Stimulated activated CD8-positive, alpha-beta memory T cell treated with anti-CD3 and anti-CD28 coated beads, Interleukin-2, amount 100 ng/mL, for 48 hours (primary cell): ENCODE measurements at places on chromosomes 4 and X.

DNA sequence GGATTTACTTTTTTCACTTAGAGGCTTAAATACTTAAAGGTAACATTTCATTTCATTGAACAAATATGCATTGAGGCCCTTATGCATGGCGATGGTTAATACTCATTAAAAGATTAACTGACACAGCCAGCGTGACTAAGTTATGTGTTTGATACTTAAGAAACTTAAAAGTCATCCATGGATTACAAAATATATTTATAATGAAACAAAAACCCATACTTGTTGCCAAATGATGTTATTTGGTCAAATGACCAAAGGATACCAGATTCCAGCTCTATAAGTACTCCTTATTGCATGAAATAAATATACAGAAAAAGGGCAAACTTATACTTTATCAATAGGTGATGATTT, 26.7 kb downstream of the ZNF330 start:
- no peak for DNase-seq

DNA sequence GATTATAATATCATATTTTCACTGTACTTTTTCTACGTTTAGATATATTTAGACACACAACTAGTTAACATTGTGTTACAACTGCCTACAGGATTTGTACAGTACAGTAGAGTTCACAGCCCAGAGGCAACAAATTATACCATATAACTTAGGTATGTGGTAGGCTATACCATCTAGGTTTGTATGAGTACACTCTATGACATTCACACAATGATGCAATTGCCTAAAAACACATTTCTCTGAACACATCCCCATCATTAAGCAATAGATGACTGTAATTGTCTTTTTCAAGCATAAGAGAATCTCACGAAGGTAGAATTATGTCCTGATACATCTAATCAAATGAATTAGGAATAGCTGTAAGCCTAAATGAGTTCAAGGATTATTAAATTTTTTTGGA, 12.3 kb upstream of the TIGD2 start:
- no peak for DNase-seq

- DNase-seq, result no peak
These were observed 6.7 kb downstream of the TCEAL9 start for GRCh38 chrX:103363046-103363445.

DNA sequence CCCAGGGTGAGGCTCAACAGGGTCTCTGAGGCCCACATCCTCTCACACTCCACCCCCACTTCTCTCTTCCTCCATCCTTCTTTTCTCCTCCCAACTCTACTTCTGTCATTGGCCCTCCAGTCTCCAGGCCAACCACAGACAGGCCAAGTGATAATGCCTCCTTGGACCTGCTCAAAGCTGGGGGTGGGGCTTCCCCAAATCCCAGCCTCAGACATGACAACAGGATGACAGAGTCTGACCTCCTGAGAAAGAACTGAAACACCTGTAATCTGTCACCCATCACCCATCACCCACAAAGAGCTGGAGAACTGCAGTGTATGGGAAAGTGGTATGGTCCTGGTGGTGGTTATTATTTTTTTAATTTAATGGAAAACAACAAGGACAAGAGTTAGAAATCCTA, 72.6 kb downstream of the SH3KBP1 start:
- no peak for DNase-seq

DNA sequence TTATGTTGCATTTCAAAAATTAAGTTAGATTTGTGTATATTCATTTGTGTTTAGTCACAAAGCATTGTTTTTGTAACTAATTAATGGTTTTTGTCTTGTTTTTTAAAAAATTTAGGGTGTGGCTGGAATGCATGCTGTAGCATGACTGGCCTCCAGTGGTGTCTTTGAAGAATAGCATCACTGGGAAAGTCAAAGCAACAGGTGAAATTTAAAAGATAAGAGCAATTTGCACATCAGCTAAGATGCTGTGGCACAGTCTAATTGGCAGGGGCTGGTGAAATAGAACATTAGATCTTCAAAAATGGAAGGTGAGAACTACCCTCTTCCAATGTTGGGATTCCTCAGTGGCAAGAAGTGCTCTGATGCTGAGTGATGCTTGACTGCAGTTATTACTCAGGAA, 45.3 kb downstream of the ANK2 start:
- DNase-seq, result no peak

GRCh38 chr4:146154057-146154456, 21.5 kb upstream of the LSM6 start:
- DNase-seq, result no peak
